ENCODE measurements at places on chromosomes 6 and 20.

- no peak for DNase-seq
These were observed 88.0 kb upstream of the ADGRF1 start for GRCh38 chr6:47130086-47130485.

- DNase-seq: no peak
These were observed 12.0 kb upstream of the ADGRF5 start for GRCh38 chr6:46933751-46934150.

GRCh38 chr6:80923816-80924215 lies 817.3 kb downstream of the BCKDHB start:
- no peak for DNase-seq

DNA sequence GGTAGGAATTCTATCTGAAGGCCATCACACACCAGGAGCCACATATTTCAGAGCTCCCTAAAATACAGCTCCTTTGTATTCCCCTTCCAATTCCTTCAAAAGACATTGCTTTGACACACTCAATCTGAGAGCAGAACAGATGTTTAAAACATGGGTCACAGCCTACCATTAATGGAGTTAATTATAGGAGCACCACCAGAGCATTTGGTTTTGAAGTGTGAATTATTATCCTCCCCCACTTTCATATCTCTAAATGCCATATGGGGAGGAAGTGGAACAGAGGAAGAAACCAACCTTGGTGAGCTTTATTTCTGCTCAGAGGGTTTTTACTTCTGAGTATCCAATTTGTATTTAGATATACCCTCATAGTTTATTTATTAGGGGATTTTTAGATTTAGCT lies 50.7 kb upstream of the TNFRSF21 start:
- no peak for DNase-seq

GRCh38 chr20:23125625-23126191 lies 39.6 kb upstream of the CD93 start:
- no peak for DNase-seq

GRCh38 chr20:61789329-61789728 lies 276.4 kb downstream of the TAF4 start:
- no peak for DNase-seq

DNA sequence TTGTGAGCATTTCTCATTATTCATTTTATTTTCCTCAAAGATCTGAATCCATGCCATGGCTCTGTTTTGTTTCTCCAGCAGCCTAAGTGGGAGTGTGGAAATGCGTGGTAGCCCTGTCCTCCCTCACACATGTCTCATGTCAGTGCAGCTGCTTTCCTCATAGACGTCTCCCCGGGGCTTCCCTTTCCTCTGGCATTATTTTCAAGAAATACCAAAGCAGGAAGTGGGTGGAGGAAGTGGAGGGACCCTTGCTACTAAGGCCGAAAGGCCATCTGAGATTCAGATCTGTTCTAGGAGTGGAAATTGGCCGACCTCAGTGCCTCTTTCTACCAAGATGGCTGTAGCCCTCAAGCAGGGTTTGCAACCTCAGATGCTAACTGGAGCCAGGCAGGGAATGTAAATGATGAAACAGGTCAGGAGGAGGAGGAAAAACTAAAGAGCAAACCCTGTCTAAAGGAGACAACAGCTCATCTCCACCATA lies 420.9 kb upstream of the PLCB4 start:
- DNase-seq: no peak

- DNase-seq: no peak
These were observed 1.1 kb upstream of the TGM2 start for GRCh38 chr20:38165966-38166702.

- DNase-seq: no peak
These were observed 1.1 kb downstream of the SNAI1 start for GRCh38 chr20:49983848-49984408.

GRCh38 chr6:1987640-1988039 lies 257.8 kb downstream of the GMDS start:
- no peak for DNase-seq

DNA sequence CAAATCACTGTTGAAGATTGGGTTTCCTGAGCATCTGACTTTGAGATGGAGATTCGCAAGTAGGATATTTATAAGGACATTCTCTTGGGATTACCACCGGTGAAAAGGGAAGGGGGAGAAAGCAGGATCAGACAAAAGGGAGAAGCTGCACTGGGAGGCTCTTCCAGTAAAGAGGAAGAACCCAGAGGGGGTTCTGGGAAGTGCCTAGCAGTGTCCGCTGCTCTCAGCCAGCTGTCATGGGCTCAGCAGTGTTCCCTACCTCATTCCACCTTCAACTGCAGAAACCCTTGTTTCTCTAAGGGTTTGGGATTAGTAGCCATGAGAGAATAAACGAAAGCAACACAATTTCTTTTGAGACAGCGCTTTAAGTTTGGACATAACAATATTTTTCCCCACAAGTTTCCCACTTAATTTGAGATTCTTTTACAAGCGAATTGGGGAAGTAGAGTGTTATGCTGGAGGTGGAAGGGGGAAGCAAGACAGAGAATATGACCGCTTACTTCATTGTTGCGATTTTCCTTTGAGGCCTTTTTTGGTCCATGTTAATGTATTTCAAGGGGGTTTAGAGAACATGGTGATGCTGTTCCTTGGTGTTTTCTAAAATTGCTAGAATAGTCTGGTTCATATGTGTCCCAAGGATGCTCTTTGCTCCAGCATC lies 154.5 kb upstream of the SCGN start:
- no peak for DNase-seq

DNA sequence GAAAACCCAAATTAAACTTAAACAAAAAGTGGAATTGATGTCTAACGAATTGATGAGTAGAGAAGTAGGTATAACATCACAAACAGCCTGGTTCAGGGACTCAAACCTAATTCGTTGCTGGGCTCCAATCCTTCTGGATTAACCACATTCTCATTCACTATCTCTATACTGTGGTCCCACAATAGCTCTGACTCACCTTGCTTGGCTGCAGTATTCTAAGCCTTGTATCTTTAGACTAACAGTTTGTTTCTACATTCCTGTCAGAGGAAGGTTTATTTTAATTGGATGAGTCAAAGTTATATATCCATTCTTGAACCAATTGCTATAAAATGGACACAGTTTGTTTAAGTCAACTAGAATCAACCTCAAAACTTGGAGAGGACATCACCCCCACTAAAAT lies 530.5 kb upstream of the PTCHD4 start:
- DNase-seq: no peak

GRCh38 chr20:775679-776135 lies 7.4 kb upstream of the SLC52A3 start:
- DNase-seq: no peak

DNA sequence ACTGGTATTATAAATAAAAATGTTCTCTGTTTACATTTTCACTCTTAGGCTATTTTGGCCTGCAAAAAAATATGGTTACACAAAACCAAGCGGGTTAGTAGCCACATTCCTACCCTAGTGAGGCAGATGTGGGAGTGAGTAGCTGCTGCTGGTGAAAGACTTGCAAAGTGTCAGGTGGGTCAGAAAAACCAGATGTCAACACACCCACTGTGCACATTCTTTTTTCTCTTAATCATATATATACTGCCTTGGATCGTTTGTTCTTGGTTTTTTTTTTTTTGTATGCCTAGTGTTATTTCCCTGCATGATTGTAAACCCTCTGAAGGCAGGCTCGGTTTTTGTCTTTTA lies 68.0 kb upstream of the TFB1M start:
- no peak for DNase-seq

- DNase-seq: no peak
These were observed 468.2 kb downstream of the PKHD1 start for GRCh38 chr6:51619042-51619799.

DNA sequence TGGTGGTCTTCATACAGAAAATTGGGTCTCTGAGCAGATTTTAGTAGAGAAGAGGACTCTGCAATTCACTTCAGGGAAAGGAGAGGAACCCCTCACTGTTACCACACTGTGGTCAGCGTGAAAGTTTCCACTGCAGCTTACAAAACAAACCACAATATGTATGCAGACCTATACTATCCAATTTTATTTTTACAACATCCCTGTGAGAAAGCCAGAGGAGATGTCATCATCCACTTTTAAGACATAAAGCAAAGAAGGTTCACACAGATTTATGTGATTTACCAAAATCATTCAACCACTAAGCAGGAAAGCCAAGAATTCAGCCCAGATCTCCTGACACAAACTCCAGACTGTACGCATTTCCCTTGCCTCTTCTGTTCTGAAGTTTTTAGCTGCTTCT lies 442.4 kb downstream of the FRK start:
- DNase-seq: no peak

DNA sequence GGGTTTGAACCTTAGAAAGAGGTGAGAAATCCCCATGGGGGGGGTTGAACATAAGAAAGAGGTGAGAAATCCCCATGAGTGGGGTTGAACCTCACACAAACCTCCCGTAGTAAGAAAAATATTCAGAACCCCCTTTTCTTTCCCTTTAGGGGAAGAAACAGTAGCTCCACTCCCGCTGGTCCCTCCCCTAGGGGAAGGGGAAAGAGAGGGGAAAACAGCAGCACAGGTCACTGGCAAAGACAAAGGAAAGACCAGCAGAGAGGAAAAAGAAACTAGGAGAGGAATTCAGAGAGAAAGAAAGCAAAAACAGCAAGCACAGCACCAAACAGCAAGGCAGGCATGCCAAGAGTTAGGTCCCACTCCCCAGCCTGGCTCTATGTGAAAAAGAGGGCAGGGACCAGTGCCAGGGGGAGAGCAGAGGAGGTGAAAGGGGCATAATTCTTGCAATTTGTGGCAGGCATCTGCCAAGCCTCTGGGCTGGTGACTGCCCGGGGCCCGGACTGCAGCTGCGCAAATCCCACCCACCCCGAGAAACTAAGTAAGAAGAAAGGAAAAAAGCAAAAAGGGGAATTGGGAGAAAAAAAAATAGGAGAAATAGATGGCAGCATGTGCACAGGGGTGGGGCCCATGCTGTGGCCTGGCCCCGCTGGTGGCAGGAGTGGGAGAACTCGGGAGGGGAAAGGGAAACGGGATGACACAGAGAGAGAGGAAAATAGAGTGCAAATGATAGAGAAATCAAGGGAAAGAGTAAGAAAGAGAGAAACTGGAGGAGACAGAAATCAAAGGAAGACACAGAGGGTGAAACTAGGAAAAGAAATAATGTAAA lies 15.1 kb upstream of the GOPC start:
- peak; percentile 2 for DNase-seq

- DNase-seq: no peak
These were observed 29.7 kb downstream of the COL12A1 start for GRCh38 chr6:75176076-75176582.

GRCh38 chr6:119022796-119023195 lies 55.7 kb downstream of the FAM184A start:
- DNase-seq: no peak

- DNase-seq: no peak
These were observed 15.3 kb downstream of the MYH7B start for GRCh38 chr20:34970846-34971560.

- DNase-seq: no peak
These were observed 17.3 kb downstream of the PLN start for GRCh38 chr6:118565311-118565960.

- DNase-seq: no peak
These were observed 76.8 kb downstream of the SAMD5 start for GRCh38 chr6:147585256-147585655.

GRCh38 chr6:112289038-112289566 lies 34.7 kb upstream of the LAMA4 start:
- DNase-seq: no peak

DNA sequence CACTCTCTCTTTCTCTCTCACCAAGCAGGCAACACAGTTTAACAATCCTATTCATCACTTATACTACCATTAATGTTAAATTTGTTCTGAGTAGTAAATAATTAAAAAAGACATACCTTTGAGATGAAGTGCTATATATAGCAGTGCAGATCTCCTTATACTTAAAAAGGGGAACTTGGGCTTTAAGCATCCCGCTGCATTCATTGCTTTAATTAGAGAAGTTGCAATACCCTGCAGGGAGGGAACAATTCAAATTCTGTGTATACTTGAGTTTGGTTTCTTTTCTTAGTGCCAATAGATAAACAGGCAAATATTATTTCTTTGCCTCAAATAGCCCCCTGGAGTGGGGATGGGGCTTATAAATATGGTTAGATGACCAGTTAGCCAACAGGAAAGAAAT lies 10.8 kb upstream of the ZBTB24 start:
- no peak for DNase-seq
